ENCODE measurements at places on chromosomes 5 and 9.
A peak's percentile ranks its signal among the peaks of the same experiment; 100 is the strongest.

DNA sequence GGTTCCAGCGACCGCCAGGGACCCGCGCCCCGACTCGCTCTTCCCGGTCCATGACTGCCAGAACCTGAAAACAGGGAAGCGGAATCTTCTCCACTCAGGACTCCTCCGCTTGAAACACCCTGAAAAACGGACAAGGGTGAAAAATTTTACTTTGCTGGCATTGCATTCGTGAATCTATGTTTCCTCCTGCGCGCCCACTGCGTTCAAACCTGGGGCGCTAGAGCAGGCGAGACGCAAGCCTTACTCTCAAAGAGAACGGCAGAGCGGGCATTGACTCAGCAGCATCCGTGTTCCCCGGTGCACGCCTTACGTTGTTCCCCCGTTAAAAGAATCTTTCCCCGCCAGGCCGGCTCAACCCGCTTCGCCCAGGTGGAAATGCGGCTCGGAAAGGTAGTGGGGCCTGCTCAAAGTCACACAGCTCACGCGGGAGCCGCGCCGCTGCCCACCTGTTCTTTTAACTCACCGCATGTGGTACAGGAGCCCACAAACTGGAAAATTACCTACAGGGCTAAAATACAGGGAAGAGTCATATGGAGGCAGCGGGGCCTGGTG, 999 bp upstream of the DRD1 start:
- no peak for DNase-seq

DNA sequence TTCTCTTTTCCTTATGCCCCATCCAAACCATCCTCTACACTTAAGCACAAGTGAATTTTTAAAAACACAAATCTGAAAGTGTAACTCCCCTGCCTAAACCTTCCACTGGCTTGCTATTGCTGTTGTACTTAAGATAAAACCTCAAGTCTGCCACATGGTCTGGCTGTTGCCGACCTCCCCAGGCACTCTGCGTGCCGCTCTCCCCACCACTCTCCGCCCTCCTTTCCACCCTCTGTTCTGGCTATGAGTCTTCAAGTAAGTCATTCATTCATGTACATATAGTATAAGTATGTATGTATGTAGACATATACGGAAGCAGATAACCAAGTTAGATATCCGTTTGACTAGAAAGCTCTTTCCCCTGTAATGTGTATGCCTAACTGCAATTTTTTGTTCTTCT, 94.7 kb upstream of the ANKRD55 start:
- peak; percentile 26 for DNase-seq

- DNase-seq, result no peak
Observed at GRCh38 chr5:168575391-168576372, 3.5 kb downstream of the PANK3 start.

GRCh38 chr9:37632479-37632878, 18.3 kb upstream of the FRMPD1 start:
- DNase-seq, result no peak

DNA sequence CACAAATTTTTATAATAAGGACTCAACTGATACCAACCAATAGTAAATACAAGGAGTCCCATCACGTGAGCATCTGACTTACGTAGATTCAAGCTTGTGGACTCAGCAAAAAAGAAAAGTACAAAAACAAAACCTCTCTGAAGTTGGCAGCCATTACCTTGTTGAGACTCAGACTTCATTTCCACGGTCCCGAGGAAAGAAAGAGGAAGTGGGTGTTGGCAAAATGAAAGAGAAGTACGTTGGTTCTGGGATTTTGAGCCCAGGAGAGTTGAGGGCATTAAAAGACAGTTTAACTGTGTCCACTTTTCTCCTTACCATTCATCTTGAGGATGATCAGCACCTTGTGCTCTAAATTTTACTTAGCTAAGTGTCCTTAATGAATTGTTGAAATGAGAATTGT, 26.7 kb downstream of the NCBP1 start:
- DNase-seq, result no peak

GRCh38 chr5:131196331-131196730, 25.6 kb downstream of the LYRM7 start:
- DNase-seq, result no peak

- DNase-seq, result no peak
Observed at GRCh38 chr9:114851306-114851705, 45.5 kb upstream of the TNFSF15 start.

DNA sequence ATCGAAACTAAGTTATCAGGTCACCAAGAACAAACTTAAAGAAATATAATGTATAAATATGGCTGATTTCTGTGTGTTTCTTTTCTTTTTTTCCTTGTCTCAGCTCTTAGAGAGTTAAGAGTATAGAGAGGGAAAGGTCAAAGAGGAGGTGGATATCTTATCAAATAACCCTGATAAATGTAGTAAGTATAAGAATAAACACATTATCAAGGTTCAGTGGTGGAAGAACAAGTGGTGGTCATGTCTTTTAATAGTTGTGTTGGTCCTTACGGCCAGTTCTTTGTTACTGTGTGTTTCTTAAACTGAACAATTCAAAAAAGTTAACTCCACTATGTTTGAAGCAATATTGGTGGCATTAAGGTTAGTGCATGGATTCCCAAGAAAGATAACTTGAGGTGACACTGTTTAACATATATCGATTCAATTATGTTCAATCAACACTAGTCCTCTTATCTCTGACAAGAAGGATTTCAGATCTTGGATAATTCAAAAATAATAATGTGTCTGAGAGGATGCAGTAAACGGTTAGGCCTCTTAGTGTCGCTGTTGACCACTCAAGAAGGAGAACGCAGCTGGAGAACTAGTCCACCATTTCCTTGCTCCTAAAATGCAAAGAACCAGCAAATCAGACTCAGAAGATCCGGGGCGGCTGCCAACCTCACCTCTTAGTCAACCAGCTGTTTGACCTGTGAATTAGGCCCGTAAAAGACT, at the start of gene PCDHGA3:
PCDHGA3 (plus strand) TSS at position 588 of the 711 bp plus-strand sequence. CDS start 205 bp downstream, outside the sequence.
- no peak for DNase-seq

- DNase-seq, result no peak
Observed at GRCh38 chr5:60195083-60195482, 301.6 kb upstream of the PDE4D start.

DNA sequence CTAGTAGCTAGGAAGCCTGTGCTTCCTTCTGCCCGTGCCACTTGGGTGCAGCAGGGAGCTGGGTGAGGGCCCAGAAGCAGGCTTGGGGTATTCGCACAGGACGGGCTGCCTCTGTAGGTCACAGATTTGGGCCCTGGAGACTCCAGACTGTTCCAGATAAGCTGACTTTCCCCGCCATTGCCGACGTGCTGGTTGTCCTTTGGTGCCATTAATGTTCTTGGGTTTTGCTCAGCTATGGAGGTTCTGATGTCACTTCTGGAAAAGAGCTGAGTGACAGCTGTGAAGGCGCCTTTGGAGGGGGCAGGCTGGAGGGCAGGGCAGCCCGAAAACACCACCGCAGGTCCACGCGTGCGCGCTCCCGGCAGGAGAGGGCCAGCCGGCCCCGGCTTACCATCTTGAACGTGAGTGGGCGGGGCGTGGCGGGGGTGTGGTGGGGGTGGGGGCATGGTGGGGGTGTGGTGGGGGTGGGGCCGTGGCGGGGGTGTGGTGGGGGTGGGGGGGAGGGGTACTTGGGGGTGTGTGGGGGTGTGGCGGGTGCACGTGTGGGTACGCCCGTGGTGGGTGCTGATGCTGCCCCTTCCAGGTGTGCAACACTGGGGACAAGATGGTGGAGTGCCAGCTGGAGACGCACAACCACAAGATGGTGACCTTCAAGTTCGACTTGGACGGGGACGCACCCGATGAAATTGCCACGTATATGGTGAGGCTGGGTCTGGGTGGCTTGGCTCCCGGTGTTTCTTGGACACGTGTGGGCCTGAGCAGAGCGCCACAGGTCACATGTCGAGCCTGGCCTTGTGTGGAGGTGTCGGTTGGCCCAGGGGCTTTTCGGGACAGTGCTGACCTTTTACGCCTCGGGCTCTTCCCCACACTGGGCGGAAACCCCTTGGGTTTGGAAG, 79.6 kb downstream of the WNK2 start:
- no peak for DNase-seq

GRCh38 chr9:91534374-91534773, 110.7 kb upstream of the NFIL3 start:
- no peak for DNase-seq

- no peak for DNase-seq
Observed at GRCh38 chr5:100659080-100659795, 124.1 kb downstream of the FAM174A start.

DNA sequence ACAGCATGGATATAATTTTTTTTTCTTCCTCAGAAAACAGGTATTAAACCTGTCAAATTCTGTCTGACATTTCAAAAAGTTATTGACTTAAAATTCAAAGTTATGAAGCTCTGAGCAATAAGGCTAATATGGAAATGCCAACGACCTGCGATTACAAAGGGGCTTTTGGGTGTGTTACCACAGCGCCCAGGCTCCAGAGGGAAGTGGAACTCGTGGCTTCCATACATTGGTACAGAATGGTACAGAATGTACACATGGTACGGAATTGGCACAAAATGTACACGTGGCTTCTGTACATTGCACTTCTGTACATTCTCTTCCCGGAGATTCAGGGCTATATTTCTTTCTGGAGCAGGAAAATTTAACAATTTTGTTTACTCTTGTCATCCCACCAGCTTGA, 225.1 kb upstream of the TBCA start:
- DNase-seq, result no peak

DNA sequence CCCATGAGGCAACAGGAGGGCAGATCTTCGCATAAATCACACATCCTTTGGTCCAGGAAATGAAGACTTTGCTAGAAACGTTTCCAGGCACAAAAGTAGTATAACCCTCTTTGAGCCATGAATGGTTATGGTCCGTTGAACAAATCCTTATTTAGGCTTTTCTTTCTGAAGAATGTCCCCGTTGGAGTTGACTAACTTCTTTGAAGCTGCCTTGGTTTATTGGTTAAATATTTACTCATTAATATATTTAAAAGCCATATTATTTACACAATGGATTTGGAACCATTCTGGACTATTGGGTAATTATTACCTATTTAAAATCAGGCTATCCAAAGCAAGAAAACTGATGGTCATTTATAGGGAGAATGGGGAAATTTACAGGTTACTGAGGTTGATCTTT, 347.6 kb upstream of the SLC30A5 start:
- no peak for DNase-seq

DNA sequence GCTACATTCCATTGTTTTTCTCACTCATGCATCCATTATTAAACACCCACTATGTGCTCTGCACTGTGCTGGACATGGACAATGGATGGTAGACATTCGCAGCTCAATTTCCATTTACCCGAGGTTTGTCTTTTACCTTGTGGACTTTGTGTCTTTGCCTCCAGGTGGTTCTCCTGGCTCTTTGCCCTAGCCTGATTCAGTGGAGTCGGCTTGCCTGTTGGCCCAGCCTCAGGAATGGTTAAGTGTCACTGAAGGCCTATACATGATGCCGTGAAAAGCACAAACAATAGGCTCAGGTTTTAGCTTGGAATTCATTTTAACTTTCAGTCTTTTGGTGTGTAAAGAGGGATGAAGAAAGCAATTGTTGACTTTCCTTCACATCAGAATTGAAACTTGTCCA, 16.5 kb upstream of the DMRT3 start:
- no peak for DNase-seq

DNA sequence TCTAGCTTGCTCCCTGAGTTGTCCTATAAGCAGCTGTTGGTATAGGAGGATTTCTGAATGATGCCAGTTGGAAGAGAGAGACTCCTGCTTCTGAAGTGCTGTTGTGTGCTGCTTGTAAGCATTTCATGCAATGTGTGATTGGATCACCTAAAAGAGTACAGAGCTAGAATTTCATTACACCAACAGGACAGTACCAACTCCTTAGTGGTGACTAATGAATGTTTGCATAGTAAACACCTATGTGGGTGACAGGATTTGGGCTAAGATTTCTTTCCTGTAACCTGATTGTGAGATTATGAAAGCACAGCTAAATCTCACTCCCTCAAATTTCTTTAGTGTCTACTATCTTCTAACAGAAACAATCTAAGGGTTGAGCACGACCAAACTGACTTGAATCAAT, 67.0 kb downstream of the GCNT1 start:
- no peak for DNase-seq

DNA sequence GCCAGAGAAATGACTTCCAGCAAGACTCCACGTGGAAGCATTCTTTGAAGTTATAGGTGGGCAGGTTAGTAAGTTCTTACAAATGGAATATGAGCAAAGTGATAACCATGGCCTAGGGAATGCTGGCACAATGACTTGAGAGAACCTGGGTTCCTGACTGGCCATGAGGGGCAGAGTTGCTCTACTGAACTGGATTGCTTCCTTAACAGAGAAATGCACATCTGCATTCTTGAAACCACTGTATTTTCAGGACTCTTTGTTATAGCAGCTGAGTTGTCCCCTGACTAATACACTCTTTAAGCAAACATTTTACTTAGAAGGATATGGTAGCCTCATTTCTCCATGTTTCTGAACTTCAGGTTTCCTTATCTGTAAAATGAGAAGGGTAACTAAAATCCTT, 108.3 kb upstream of the GNA14 start:
- no peak for DNase-seq

GRCh38 chr5:104189909-104190308, 627.3 kb upstream of the NUDT12 start:
- DNase-seq, result no peak

GRCh38 chr9:112505086-112505485, 18.5 kb downstream of the KIAA1958 start:
- DNase-seq, result no peak

DNA sequence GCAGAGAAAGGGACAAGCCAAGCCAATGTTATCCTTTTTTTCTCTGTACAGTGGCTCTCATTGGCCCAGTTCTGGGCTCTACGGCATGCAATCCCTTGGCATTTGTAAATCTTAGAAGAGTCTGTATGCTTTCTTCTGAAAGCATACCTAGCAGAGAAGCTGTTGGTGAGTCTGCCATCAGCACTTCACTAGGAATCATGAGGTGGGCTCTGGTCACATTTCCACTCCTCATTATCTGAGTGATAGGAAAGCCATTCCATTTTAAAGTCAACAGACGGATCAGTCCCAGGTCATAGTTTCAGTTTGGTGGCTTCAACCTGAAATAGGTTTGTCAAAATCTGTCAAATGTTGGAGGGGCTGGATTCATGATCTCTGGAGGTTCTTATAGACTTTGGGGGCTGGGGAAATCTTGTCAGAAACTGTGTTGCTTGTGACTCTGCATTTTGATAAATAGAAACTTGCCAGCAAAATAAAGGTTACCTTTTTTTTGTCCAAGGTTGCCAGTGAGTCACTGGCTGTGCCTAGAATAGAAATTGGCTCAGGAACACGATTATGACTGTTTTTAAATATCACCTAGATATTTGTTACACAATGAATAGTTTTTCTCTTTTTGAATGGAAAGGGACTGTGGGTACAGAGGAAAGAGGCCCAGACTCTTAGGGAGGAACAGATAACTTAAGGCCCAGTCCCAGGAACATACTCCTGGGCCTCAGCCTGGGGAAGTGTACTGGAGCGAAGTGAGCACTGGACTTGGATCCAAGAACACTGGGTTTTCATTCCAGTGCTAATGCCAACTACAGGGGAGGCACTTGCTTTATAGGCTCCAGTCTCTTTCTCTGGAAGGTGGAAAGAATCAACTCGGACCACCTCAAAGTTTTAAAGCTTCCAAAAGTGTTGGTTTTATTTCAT, 183.1 kb downstream of the NMUR2 start:
- no peak for DNase-seq

DNA sequence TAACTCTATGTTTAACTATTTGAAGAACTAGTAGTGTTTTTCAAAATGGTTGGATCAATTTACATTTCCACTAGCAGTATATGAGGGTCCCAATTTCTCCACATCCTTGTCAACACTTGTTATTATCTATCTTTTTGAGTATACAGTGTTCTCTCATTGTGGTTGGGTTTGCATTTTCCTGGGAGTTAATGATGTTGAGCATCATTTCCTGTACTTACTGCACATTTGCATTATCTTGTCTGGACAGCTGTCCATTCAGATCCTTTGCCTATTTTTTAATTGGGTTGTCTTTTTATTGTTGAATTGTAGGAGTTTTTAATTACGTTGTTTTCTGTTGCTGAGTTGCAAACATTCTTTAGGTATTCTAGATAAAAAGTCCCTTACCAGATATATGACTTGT, 103.4 kb upstream of the LRRTM2 start:
- DNase-seq, result no peak

Data from activated T-cell treated with anti-CD3 and anti-CD28 coated beads for 4 hours (primary cell).